NCI-H1436 (cell line): ENCODE measurements at places on chromosomes 1 and 21.

DNA sequence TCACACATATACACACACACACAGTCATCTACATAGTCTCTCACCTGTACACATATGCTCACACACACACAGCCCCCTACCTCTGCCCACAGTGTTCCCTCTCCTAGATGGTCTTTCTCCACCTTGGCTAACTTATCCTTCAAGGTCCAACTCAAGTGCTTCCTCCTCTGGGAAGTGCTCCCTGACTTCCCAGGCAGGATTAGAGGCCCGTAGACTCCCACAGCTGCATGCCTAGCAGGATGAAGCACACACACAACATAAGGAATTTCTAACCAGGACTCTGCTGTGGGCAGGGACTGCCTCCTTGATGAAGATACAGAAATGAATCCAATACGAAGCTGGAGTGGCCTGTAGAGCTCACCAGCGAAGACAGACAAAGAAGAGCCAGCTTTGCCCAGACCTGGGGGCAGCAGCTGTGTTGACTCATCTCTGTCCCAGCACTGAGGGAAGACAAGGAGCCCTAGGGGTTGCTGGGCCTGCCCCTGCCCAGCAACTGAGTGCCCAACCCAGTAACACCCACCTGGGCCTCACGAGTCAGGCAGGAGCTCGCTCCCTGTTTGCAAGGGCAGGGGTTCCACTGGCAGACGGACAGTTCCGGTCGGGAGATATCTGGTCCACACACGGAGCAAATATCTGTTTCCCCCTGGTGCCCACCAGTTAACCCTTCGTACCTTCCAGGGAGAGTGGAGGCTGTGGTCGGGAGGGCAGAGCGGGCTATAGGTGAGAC, 100.8 kb downstream of the DMRTB1 start:
- DNase-seq, result no peak

DNA sequence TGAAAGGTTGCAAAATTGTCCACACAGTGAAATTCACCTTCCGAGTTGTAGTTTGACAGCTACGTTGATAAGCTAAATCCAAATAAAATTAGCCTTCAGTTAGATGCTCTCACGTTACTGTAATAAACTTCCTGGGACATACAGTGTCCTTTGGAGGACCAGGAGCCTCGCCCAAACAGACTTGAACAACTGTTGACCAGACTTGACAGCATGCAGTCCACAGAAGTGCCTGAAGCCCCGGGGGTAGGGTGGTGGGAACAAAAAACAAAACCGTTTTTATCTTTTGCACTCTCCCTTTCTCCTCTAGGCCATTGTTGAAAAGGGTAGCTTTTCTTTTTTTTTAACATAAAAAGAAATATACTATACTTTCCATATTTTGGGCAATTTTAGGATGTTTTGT, 172.8 kb upstream of the SAMSN1 start:
- no peak for DNase-seq

DNA sequence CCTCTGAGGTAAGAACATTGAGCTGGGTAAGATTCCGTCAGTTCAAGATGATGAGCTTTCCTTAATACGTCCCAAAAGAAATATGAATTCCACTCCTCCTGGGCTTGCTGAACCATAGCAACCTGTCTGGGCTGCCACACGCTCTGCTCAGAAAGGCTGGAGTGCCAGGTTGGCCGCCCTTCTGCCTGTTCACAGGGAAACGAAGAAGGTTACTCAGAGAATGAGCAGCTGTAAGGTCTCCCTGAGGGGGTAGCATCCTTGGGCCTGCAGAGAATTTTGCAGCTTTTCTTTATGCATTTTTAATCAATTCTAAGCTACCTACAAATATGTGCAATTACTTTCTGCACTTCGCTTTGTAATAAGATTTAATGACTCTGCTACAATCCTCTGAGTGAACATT, 130.7 kb upstream of the BACE2 start:
- no peak for DNase-seq

DNA sequence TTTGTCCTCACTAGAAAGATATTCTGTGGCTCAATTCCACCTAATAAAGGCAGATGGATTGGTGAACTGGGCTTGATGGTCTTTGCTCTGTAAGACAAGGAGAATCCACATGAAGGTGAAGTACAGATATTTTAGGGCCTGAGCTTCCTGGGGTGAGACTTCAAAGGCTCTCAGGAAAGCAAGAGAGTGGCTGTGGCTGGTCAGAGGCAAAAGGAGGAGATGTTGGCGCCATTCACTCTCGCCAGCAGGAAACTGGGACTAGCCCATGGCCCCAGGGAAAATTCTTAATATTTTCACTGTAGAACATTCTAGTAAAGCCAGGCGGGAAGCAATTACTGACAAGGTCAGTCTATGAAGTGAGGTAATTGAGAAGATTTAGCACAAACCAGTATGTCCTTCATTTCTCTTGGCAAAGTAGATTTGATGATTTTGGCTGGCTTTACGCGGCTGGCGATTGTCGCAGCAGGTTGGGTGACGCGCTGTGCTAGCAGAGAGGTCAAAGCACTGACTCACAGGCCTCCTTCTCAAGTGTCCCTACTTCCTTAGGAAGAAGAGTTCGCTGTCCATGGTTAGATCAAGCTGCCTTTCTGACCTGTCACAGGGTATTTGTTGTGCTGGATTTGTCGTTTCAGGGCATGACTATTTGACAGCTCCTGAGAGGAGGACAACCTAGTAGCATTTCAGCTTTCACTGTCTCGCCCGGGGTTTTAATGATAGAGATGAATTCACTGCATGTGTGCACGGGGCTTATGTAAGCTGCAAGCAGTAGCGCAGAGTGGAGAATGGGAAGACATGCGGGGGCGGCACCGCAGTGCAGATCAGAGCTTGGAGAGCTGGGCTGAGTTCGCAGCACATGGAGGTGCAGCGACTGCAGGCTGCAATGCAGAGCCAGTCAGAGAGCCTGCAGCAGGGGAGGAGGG, 32.7 kb downstream of the XCL1 start:
- DNase-seq, result no peak

DNA sequence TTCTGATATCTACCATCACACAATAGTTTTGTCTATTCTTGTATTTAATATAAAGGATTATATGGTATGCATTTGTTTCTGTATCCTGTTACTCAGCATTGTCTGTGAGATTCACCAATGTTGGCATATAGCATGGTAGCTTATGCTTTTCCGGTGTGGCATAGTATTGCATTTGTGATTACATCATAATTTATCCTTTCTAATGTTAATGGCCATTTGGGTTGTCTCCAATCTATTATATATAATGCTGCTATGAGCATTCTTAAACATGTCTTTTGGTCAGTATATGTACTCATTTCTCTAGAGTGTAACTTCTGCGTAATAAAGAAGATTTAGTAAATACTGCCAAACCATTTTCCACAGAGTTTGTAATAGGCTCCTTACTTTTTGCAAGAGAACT, 40.9 kb upstream of the GFI1 start:
- no peak for DNase-seq

- DNase-seq, result no peak
Measured at GRCh38 chr1:227951624-227952373, 4.1 kb upstream of the WNT9A start.

DNA sequence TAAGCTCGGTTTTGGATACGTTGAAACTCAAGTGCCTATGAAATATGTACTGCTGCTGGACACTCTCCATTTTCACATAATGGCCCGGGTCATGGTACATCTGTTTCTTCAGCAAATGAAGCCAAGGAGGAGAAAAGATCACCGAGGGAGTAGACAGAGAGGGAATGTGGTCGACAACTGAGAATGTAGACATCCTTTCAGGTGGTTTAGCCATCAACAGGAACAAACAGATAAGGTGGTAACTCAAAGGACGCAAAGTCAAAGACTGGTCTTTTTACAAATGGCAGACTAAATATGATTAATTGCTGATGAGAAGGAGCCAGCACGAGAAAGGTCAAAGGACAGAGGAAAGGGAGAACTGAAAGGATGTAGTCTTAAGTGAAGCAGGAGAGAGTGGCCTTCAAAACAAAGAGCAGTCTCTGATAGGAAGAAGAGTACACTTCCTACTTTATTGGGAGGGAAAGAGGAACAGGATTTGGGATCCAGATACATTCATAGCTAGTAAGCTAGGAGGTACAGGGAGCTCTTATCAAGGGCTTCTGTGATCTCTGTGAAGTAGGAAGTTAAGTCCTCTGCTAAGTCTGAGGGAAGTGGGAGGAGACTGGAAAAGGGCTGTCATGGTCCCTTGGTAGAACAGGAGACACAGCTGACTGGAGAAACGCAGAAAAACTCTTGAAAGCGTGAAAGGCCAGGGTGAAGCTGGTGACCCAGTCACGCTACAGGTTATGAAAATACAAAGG, 28.3 kb downstream of the NUP133 start:
- no peak for DNase-seq

- no peak for DNase-seq
Measured at GRCh38 chr1:169305948-169306347, 61.6 kb downstream of the NME7 start.

- no peak for DNase-seq
Measured at GRCh38 chr1:171506525-171507304, 21.4 kb downstream of the PRRC2C start.

DNA sequence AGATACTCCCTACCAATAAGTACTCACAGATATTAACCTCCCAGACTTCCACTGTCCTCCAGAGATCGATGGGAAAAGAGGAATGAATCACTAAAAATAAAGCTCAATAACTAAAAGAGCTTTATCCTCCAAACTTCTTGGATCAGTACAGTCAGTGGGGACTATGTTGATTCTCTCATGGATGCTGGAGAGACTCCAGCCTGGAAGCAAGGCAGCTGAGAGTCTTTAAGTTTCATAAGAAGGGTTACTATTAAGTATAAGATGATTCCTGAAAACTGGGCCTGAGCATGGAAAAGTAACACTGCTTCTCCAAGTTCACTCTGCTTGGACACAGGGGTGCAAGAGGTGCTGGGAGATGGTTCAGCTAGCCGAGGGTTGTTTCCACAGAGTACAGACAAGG, 6.2 kb upstream of the DDR2 start:
- no peak for DNase-seq

GRCh38 chr1:31418626-31419323, 5.8 kb downstream of the SERINC2 start:
- DNase-seq, result no peak

- DNase-seq, result no peak
Measured at GRCh38 chr1:61807606-61808140, 65.4 kb downstream of the PATJ start.

DNA sequence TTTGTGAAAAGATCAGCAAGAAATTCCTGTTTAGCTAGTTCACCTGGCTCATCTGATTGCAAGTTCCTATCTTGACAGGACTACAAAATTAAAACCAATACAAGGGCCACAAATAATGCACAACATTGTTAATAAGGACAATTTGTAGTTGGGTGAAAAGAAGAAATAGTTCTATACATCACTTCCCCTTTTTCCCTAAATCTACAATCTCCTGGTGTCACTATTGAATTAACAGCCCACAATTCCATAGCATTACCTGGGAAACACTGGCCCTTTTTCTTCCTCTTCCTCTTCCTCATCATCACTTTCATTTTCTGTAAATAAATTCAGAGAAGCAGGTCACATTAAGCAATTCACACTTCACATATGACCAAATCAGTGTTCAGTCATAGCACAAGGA, 366.9 kb downstream of the FAM72C start:
- DNase-seq, result no peak

DNA sequence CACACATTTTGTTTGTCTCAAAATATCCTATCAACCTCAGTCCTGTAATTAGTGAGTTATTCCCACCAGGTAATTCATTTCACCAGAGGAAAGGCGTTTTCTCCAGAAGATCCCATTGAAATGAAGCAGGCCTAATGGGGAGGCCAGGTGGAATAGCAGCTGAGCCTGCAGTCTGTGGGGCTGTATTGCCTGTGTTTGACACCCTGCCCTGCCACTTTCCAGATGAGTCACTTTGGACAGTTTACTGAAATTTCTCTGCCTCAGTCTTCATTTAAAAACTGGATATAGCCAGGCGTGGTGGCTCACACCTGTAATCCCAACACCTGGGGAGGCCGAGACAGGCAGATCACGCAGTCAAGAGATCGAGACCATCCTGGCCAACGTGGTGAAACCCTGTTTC, 78.1 kb upstream of the PPP2R5A start:
- no peak for DNase-seq

DNA sequence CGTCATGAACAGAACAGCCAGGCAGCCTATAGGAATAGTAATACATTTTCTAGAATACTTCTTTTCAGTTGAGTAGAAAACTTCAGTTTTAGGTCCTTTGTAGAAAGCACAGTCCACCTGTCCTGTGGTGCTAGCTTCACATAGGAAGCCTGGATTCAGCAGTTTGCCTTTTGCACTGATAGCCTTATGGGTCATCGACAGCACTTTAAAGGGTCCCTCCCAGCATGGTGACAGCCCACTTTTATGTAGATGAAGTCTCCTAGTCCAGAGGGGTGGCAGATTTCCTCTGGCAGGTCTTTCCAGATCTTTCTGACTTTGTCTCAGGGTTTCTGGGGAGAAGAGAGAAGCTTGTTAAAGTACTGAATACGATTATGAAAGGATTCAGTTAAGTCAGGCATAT, 161.4 kb upstream of the TNR start:
- no peak for DNase-seq

DNA sequence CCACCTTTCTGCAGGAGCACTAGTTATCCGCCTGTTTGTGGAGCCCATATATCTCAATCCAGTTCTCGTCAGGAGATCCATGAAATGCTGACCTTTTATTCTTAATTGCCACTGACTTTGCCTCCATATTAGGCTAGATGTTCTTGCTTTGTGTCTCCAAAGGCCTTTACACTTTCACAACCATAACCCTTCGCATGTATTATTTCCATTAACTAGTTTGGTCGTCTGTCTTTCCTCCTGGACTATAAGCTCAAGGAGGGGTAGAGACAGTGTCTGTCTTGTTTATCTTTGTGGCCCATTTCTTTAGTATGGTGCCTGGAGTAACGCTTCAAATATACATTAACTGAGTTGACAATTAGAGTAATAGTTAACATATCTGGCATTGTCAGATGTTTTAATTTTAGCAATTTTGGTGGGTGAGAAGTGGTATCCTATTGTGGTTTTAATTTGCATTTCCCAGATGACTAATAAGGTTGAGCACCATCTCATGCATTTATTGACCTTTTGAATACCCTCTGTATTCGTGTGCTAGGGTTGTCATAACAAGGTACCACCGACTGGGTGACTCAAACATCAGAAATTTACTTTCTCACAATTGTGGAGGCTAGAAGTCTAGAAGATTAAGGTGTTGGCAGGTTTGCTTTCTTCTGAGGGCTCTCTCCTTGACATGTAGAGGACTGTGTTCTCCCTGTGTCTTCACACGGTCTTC, 21.7 kb upstream of the IL12RB2 start:
- no peak for DNase-seq

GRCh38 chr1:246382589-246383238, 124.4 kb downstream of the SMYD3 start:
- DNase-seq, result no peak

- no peak for DNase-seq
Measured at GRCh38 chr1:245915841-245916240, 591.2 kb downstream of the SMYD3 start.

DNA sequence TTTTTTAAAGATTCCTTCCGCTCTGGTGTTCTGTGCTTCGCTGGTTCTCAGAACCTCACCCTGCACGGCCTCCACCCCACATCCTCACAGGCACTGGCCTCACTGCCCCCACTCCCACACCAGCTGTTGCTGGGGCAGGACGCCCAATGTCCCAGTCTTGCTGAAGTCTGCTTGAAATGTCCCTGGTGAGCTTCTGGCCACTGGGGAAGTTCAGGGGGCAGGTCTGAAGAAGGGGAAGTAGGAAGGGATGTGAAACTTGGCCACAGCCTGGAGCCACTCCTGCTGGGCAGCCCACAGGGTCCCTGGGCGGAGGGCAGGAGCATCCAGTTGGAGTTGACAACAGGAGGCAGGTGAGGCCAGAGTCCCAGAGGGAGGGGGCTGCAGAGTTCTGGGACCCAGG, at the start of gene C1QA:
C1QA (plus strand) TSS at position 276 of the 400 bp plus-strand sequence. CDS start 989 bp downstream, outside the sequence.
- no peak for DNase-seq

GRCh38 chr1:81800695-81801650, at the start of gene ADGRL2:
Gene ADGRL2, plus strand, starts transcription at chr1:81800934. Its CDS starts 36,051 bp downstream, at chr1:81836985.
- DNase-seq, result peak; percentile 77
